ENCODE measurements at places on chromosomes 2 and 18.

DNA sequence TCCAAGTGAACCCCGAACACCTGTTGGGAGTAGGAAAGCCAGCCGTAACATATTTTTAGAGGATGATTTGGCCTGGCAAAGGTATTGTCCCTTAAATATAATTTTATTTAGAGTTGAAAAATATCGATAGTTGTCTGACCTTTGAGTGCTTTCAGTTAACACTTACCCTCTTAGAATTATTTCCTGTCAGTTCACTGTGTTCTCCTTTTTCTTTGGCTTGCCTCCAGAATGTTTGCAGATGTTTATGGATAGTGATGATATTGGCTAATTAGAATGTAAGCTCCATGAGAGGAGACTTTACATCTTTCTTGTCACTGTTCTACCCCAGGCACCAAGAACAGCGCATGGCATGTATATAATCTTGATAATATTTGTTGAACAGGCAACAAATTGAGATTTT is 19.8 kb downstream of the PIKFYVE start:
- no peak for DNase-seq

DNA sequence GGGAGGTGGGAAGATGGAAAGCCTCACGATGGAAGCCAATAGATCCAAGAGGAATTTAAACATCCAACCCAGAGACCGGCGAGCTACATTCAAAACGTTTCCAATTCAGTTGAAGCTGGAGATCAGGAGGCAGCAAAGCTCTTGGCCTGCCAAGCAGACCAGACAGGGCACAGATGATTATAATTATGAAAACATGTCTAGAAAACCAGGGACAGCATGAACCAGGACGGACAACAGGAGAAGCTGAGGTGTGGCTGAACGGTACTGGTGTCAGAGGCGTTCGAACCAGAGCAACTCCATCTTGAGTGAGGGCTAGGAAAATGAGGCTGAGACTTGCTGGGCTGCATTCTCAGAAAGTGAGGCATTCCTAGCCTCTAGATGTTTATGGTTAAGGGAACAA is 102.2 kb upstream of the CCDC150 start:
- DNase-seq = no peak

GRCh38 chr2:2717406-2717805 is 386.3 kb upstream of the MYT1L start:
- DNase-seq = no peak

DNA sequence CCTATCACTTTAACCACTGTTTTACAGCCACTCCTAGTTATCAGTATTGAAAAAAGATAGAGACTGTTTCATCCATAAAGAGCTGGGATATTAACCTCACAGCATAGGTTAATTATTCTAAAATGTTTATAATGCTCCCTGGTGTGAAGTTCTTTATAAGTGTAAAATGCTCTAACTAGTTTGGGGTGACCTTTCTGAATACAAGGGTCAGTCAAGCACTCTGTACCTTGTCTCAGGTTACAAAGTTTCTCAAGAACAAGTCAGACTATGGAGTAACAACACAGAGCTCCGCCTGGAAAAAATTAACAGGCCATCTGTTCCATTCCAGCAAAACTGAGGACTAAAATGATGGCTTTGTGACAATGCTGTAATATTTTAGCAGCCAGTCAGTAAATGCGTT is 107.4 kb downstream of the NOL4 start:
- no peak for DNase-seq

GRCh38 chr2:71557321-71557720 is 104.0 kb downstream of the DYSF start:
- no peak for DNase-seq

- no peak for DNase-seq
Measured at GRCh38 chr2:225326969-225327368, 72.5 kb upstream of the NYAP2 start.

DNA sequence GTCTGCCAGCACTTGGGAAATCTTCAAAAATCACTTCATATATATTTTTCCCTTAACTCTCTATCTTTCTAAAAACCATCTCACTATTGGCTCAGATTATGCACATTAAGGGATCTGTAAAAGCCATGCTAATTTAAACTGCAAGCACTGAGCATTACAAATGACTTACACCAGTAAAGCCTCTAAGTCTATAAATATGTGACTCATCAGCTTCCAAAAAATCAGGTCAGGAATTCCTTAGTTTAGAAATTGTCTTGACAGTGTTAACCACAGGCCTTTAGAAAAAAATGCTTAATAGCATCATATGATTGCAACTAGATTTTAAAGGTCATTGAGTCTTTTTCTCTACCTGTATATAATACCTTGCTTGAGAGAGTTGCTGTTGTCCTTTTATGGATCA is 1113.6 kb upstream of the PIK3C3 start:
- no peak for DNase-seq

GRCh38 chr2:138309760-138310159 is 191.8 kb upstream of the SPOPL start:
- DNase-seq = no peak

GRCh38 chr18:45836242-45837205 is 11.0 kb downstream of the SIGLEC15 start:
- DNase-seq = no peak

DNA sequence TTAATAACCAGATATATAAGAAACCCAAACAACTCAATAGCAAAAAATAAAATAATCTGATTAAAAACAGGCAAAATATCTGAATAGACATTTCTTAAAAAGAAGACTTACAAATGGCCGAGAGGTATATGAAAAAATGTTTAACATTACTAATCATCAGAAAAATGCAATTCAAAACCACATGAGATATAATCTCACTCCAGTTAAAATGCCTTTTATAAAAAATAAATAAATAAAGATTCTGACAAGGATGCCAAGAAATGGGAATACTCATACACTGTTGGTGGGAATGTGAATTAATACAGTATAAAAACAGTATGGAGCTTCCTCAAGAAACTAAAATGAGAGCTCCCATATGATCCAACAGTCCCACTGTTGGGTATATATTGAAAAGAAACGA is 33.9 kb upstream of the BMP10 start:
- no peak for DNase-seq

GRCh38 chr18:35525795-35526494 is 28.2 kb upstream of the INO80C start:
- DNase-seq = no peak

DNA sequence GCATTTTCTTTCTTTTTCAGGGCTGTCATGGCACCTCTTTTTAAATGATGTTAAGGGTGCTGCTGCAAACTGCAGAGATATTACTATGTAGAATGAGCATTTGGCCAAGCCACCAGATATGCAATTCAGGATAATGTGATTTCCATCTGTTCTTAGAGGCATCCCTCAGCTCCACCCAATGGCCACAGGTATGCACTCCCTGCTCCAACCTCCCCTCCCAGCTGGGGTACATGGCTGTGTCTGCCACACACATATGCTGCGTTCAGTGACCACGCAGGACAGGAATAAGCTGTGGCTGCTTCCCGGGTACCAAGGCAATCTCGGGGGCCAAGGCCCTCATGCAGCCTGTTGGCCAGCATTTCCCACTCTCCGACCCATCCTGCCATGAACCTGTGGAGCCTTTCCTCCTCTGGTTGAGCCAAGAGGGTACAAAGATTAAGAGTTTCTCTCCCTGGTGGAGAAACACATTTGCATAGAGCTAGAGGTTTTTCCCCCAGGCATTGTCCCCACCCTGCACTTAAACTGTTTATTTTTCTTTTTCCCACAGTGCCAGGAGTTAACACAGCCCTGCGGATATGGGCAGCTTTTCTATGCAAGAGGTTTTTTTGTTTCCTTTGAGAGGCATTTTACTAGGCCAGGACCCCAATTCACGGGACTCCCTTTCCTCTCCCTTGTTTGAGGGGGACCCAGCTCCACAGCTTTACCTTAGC is 147.0 kb downstream of the GCA start:
- DNase-seq = no peak

GRCh38 chr18:34901299-34901698 is 139.9 kb upstream of the MAPRE2 start:
- no peak for DNase-seq

DNA sequence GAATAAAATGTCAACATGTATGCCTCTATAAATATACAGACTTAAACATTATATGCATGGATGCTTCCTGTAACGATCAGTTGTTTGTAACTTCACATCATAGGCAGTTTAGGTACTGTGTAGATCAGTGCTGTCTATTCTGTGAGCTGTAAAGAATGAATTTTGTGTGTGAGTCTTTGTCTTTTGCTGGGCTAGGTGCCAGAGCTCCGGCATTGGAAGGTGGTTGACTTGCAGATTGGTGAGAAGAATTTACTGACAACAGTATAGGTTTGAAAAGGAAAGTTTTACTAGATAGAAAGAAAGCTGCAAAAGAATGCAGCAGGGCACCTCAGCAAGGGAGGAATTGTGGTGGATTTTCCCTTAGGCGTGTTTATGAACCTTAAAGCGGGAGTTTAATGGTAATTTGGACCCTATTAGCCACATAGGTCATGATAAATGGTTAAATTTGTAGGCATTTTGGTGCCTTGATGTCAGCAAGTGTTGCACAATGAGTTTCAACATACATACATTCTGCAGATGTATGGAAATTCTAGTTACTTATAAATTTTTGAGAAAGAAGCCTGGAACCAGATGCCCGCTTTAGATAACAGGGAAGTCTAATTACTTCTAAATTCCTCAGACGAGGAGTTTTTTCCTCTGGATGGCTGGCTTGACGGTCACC is 6.7 kb upstream of the QPCT start:
- no peak for DNase-seq

DNA sequence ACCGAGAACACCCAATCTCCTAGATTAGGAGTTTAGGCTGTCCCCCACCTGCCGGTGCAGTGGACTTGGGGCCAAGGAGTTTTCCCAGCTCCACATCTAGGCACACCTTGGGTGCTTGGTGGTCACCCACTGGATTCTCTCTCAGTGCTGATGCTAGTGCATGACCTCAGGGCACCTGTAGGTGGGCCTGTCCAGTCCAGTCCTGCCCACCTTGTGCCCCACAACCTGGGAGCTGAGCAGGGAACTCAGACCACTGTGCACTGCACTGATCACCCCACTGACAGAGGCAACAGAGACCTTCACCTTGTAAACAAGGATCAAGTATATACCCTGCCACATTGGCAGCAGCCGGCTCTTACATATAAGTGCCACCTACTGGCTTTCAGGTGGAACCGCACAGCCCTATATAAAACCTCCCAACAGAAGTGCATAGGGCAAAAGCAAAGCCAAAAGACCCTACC is 12.7 kb upstream of the CDH19 start:
- no peak for DNase-seq

- no peak for DNase-seq
Measured at GRCh38 chr2:28377984-28378678, 14.5 kb upstream of the FOSL2 start.

DNA sequence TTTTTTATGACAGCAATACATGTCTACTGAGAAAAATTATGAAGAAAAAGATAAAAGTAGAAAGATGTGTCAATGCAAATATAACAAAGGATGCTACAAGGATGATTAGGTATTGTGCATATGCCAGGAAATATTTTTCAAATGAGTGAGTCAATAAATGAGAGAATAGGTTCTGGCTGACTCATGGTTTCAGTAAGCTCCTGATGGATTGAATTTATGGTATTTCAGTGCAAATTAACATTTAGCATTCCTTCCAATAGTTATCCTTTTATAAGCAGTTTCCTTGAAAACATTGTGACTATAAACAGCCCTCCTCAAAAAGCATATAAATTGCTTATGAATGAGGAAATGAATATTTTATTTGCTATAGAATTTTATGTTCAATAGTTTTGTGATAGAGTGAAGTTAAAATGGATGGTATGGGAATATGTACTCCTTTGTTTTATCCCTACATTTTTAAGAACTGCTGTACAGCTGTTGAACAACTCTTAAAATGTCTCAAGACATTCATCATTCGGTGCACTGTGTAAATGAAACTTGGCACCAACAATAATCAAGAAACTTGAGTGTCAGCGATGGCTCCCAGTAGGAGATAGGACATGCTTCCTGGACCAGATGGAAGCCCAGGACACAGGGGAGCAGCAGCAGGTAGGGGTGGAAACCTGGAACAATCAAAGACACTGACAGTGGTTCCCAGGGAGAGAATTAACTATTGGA is 144.7 kb downstream of the PMAIP1 start:
- no peak for DNase-seq

GRCh38 chr2:232261776-232262175 is 116.8 kb upstream of the ALPP start:
- no peak for DNase-seq

DNA sequence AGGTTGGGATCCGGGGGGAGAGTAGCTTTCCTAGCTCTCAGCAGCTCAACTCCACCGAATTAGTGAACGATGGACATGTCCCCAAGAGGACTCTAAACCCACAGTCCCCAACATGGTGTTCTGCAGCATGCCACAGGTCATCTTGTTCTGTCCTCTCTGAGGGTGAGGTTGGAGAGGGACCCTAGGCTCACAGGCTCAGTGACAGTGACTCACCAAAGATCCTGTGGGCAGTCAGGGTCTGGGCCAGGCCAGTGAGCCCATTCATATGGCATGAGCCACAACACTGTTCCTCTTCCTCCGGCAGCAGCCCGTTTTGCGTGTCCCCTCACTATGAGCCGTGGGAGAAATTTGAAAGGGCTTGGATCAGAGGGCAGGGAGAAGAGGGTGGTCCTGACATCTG is 2.8 kb upstream of the SLC20A1 start:
- no peak for DNase-seq

- no peak for DNase-seq
Measured at GRCh38 chr2:14615760-14616159, 16.8 kb upstream of the LRATD1 start.

DNA sequence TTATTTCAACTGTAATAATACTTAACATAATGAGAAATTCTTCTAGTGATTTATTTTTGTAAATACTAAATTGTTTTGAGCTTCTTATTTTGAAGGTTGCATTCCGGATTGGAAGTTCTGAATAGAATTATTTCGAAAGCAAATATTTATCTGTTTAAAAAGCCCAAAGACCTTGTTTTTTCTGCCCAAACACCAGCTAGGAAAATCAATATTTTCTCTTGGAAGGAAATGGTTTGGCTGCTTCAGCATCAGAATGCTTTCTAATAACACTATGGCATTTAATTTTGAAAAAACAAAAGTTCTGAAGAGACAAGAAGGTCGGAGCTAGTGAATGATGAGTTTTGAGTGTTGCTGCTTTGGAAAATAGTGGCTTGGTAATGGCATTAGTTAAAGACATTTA is 303.9 kb upstream of the KCNJ3 start:
- no peak for DNase-seq

DNA sequence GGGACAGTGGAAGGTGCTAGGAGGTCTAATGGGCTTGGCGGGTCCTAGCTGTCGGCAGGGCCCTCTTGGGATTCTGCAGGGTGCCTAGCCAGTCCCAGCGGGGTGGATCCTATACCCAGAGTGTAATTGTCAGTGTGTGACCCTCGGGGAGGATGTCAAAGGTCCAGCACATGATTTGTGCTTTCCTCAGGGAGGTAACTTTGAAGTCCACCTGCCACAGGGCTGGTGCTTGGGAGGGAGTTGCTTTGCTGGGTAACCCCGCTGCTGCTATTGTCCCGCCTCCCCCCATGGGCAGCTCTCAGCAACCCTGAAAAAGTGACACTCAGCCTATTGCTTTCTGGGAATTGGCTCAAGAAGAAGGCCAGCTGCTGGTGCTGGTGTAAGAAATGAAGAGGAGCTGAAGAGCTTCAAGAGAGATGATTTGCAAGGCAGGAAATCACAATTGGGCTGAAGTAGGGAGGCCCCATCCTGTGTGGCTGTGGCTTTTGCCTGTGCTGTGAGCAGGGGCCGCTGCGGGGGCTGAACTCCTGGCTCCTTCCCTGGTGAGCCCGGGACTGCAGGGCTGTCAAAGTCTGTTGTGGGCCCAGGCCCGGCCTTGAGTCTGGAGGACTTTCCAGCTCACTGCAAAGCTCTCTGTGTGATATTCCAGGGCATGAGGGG is 36.4 kb downstream of the EMILIN2 start:
- peak; percentile 8 for DNase-seq

GRCh38 chr2:56376699-56377665 is 193.2 kb downstream of the CCDC85A start:
- no peak for DNase-seq
